Caco-2 (cell line): ENCODE measurements at places on chromosomes 2 and 18. TPM values are rescaled to one million over a fixed set of nuclear protein-coding genes. Genes with fewer than 3 reads are reported as not detected.

GBX2 gene
- total RNA-seq, result 2.1 and 2.4 TPM in 2 replicates

LRRTM4 gene
- total RNA-seq, result 0.21 and 0.32 TPM in 2 replicates

CRIM1 gene
- total RNA-seq, result 270 and 292 TPM in 2 replicates

DSG2 gene
- 32.1 and 33.6 TPM in 2 replicates for total RNA-seq

LAMA1 gene
- total RNA-seq, result 122 and 129 TPM in 2 replicates

PARD6G gene
- total RNA-seq, result 1.0 and 1.3 TPM in 2 replicates

GRCh38 chr2:30031184-30031583, 109.8 kb upstream of the ALK start:
- no peak for DNase-seq

- peak; percentile 96 for DNase-seq
These were observed at the start of gene KLF11 for GRCh38 chr2:10043256-10043905. TSS of gene KLF11 (plus strand) at chr2:10043550. CDS start at chr2:10043717, 167 bp downstream.

GRCh38 chr2:38239452-38239851, 137.6 kb downstream of the ATL2 start:
- DNase-seq, result no peak

DNA sequence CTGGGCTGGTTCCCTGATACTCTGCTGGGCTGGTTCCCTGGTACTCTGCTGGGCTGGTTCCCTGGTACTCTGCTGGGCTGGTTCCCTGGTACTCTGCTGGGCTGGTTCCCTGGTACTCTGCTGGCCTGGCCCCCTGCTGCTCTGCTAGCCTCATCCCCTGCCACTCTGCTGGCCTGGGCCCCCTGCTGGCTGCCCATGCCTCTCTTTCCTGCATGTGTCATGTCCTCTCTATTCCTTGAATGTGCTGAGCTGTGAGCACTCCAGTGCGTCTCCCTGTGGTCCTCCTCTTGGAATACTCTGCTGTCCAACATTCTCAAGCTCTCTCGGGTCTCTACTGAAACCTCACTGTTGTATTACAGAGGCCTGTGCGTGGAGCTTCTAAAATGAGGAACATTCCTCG, 216.3 kb downstream of the RNF144A start:
- peak; percentile 47 for DNase-seq

GRCh38 chr2:70906439-70907005, 29.2 kb upstream of the ATP6V1B1 start:
- DNase-seq, result no peak

DNA sequence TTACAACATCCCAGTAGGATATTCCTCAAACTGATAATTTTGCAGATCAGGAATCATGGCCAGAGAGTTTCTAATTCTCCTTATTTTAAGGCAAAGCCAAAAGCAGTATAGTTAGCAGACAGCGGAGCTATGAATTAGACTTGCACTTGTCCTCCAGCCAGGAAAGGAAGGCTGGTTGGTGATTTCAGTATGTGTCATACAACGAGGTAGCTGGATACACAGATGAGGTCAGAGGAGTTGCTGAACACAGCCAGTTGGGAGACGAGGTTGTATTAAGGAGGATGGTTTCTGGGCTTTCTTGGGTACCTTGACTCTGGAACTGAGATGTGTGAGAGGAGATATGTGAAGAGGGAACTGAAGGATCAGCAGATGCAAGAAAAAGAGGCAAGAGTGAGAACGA, 185.2 kb downstream of the SOX11 start:
- DNase-seq, result no peak

GRCh38 chr2:205696927-205697441, 14.7 kb downstream of the NRP2 start:
- DNase-seq, result no peak

DNA sequence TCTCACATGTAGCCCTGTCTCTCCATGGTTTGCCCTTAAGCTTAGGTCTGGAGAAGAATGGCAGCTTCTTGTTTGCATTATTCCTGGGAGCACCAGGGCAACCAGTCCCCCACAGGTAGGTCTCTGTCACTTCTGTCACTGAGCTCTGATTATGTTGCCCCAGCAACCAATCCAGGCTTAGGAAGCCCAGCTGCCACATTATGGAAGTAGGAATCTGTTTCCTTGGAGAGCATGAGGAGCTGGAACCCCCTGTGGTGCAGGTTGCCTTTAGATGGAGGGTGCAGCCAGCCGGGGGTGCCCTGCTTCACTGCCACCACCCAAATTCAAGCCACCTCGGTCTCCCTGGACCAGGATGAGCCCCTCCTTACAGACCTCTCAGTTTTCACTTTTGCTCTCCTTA, 4.8 kb downstream of the RESP18 start:
- no peak for DNase-seq

GRCh38 chr18:70044632-70045031, 97.0 kb upstream of the CD226 start:
- no peak for DNase-seq

GRCh38 chr2:214904634-214905033, 95.2 kb upstream of the BARD1 start:
- DNase-seq, result peak; percentile 12

- no peak for DNase-seq
These were observed 42.6 kb downstream of the PXDN start for GRCh38 chr2:1701556-1702185.

DNA sequence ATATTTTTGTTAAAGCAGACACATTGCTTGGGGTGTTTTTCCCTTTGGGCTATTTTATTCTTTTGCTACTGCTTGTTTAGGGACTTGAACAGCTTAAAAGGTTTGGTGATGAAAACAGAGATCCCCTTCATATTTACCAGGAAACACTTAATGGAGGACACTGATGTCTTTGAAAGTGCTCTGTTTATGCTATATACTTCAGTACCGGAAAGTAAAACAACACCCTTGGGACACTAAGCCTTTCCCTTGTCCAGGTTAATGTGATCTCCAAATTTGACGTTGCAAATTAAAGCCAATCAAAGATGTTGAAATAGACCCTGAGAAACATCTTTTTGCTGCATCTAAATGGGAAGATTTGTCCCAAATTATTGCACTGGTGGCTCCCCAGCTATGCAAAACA, 564.6 kb upstream of the PKDCC start:
- no peak for DNase-seq

- no peak for DNase-seq
These were observed 2.2 kb upstream of the SERPINB12 start for GRCh38 chr18:63539904-63540510.

DNA sequence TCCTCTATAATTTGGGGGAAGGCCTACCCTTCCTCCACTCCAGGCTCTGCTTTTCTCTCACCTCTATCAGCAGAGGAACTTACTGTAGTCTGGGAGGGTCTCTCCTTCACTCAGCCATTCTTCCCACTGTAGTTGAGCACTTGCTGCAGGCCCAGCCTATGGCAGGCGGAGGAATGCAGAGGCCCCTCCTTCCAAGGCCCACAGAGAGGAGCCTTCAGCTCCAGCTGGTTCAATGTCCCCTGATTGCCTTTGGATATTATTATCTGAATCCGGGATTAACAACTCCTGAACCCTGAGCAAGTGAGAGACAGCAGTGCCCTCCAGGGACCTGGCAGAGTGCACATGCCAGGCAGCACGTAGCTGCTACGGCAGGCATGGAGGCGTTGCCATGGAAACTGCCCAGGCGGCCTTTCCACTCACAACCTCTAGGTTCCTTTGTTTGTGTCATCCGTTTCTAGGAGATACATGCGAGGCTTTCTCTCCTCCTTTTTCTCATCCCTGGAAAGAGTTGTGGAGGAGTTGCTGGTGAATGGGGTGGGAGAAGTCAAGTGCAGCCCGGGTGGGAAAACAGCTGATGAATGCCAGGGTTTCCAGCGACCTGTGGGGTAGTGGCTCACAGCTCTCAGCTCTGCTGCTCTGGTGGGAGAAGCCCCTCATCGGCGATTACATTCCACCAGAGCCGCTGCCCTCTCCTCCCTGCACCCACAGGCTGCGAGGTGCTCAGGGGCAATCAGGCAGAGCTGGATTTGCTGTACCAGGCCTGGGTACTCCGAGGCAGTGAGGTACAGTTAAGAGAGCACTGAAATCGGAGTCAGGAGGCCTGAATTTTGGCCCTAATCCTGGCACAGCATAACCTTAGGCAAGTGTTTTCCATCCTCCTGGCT, 55.3 kb upstream of the HK2 start:
- no peak for DNase-seq

DNA sequence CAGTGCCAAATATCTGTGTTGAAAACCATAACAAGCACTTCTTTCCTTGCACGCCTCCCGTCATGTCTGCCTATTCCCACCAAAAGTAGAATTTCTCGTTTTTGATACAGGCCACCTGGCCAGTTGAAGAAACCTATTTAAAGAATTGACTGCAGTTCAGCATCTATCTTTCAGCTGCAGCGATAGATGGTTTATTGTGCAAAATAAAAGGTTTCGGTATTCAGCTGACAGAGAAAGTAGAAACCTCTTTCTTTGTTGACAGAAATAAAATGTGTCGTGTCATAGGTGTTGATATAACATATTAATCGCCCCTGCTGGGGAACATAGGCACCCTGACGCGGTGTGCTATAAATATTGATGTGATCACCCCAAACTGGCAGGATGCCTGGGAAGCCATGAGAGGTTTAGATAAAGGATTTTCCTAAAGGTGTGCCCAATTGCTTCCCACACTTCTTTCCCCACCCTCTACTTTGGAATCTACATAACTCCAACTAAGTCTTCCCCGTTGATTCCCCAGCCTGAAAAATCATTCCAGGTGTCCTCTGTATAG, 570.4 kb downstream of the CCDC85A start:
- no peak for DNase-seq

GRCh38 chr2:33782395-33783230, 183.5 kb upstream of the FAM98A start:
- DNase-seq, result no peak

- no peak for DNase-seq
These were observed 200.4 kb upstream of the SH3BP4 start for GRCh38 chr2:234751275-234751973.

DNA sequence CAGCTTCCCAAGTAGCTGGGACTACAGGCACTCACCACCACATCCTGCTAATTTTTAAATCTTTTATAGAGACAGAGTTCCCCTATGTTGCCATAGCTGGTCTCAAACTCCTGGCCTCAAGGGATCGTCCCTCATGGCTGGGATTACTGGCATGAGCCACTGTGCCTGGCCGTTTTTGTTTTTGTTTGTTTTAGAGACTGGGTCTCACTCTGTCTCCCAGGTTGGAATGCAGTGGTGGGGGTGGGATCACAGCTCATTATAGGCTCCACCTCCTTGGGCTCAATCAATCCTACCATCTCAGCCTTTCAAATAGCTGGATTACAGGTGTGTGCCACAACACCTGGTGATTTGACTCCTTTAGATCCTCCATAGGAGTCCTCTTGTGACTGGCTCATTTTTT, 19.5 kb upstream of the ZDBF2 start:
- no peak for DNase-seq
